LHCN-M2 (cell line): ENCODE measurements at places on chromosomes 5 and 9.
A peak's percentile ranks its signal among the peaks of the same experiment; 100 is the strongest.

DNA sequence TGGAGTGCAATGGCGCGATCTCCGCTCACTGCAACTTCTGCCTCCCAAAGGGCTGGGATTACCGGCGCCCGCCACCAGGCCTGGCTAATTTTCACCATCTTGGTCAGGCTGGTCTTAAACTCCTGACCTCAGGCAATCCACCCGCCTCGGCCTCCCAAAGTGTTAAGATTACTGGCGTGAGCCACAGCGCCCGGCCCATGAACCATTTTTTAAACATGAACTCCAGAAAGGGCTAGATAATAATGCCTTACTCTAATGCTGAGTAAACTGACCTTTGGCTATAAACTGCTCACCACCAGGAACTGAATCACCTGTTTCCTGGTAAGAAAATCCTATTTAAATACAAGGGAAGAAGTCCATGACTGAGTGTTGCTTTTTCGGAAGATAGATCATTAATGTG lies 23.2 kb upstream of the DAB2 start:
- DNase-seq: peak; percentile 15

DNA sequence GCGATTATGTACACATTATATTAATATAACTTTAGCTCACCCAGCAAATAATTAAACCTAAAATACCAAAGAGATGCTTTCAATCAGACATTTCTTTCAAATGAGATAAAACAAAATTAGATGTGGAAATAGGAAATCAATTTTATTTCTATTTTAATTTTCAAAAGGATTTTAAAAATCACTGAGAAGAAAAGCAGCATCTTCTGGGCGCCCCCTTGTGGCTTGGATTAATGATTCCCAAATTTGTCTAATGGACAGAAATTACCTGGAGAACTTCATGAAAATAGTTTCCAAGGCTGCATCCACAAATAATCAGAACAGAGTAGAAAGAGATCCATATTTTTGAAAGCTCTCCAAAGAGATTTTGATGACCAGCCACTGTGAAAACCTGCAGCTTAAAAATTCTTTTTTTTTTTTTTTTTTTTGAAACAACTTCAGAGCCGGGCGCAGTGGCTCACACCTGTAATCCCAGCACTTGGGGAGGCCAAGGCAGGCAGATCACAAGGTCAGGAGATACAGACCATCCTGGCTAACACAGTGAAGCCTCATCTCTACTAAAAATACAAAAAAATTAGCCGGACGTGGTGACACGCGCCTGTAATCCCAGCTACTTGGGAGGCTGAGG lies 50.9 kb upstream of the CEMIP2 start:
- peak; percentile 18 for DNase-seq

DNA sequence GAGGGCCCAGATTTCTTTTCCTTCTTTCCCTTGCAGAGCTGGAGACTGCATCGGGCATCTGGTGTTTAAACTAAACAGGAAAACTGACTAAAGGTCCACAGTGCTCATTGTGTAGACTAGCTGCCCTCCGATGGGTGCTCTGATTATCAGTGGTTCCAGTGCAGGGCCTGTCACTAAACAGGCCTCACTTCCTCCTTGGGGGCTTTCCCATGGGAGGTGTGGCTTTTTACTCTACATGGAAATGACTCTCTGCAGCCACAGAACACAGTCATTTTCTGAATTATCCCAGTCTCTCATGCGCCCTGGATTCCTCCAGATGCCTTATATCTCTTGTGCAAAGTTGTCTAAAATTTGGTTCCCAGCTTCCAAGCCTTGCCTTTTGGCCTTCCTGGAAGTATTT lies 199.2 kb downstream of the TRIO start:
- DNase-seq: peak; percentile 31

GRCh38 chr9:16705111-16705604 lies 165.3 kb downstream of the BNC2 start:
- peak; percentile 97 for DNase-seq

DNA sequence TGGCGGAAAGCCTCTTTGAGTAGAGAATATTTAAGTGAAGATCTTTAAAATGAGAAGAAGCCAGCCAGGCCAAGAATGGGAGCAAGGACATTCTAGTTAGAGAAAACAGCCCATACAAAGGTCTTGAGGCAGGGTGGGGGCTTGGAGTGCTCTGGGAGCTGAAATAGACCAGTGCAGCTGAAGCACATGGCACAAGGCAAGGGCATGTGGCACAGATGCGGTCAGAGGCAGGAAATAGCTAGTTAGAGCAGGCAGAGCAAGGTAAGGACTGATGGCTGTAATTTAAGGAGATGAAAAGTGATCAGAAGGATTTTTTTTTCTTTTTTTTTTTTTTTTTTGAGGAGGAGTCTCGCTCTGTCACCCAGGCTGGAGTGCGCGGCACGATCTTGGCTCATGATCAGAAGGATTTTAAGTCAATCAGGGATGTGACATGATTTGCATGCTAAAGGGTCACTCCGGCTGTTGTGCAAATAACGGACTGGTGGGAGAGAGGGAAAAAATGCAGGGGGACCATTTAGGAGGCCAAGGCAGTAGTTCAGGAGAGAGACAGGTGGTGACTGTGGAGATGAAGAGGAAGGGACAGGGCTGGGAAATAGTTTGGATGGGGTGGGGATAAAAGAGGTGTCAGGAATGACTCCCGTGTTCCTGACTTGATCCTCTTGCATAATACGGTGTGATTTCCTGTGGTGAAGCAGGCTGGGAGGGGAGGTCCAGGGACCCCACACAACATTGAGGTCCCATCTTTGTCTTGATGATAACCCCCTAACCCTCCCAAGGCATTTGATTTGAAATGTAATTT lies 207.6 kb downstream of the HSPA4 start:
- no peak for DNase-seq

DNA sequence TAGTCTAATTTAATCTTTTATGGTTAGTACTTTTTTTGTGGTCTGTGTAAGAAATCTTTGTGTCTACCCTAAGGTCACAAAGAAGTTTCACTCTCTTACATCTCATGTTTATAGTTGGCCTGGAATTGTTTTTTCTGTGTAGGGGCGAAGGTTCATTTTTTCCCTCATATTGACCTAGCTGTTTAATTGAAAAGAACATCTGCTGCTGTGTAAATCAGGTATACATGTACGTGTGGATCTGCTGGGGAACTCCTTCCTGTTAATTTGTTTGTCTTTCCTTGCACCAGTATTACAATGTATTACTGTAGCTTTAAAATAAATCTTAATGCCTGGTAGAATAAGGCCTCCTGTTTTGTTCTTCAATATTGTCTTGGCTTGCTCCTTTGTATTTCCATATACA lies 37.8 kb downstream of the EXOSC2 start:
- no peak for DNase-seq

GRCh38 chr5:175195698-175196656 lies 248.0 kb downstream of the DRD1 start:
- DNase-seq: no peak
